Ecto neural progenitor cell (in vitro differentiated cells): ENCODE measurements at places on chromosomes 6 and 20.
A peak's percentile ranks its signal among the peaks of the same experiment; 100 is the strongest.

DNA sequence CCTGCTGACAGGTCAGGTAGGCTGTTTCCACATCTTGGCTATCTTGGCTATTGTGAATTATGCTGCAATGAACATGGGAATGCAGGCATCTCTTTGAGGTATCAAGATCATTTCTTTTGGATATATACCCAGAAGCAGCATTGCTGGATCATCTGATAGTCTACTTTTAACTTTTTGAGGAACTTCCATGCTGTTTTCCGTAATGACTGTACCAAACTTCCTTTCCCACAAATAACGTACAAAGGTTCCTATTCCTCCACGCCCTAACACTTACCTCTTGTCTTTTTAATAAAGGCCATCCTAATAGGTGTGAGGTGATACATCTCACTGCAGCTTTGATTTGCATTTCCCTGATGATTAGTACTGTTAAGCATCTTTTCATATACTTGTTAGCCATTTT, 338.7 kb upstream of the RUNX2 start:
- no peak for DNase-seq

GRCh38 chr6:108116546-108117426, 42.2 kb upstream of the OSTM1 start:
- DNase-seq, result peak; percentile 49

DNA sequence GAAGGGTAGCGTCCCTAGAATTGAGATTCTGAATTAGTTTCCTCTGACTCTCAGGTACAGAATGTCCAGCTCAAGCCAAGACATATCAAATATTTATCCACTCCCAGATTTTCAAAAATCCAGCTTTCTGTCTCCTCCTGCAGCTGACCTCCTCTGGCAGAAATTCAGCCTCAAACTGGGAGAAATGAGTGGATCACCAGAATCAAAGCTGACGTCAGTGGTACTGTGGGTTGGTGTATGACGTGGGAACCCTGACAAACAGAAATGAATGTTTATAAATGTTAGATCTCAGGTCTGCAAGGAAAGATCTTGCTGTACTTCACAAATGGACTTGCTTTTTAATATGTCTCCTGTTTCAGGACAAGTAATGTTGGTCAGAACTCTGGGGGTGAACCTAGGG, 595.0 kb downstream of the PTPRT start:
- DNase-seq, result no peak

GRCh38 chr6:124400261-124400999, 561.8 kb upstream of the RNF217 start:
- no peak for DNase-seq

GRCh38 chr6:93721386-93722048, 302.2 kb upstream of the EPHA7 start:
- DNase-seq, result peak; percentile 54

- no peak for DNase-seq
These were observed 378.8 kb upstream of the SULF2 start for GRCh38 chr20:48164034-48164433.
